ENCODE measurements at places on chromosomes 3 and 15.
A peak's percentile ranks its signal among the peaks of the same experiment; 100 is the strongest.

DNA sequence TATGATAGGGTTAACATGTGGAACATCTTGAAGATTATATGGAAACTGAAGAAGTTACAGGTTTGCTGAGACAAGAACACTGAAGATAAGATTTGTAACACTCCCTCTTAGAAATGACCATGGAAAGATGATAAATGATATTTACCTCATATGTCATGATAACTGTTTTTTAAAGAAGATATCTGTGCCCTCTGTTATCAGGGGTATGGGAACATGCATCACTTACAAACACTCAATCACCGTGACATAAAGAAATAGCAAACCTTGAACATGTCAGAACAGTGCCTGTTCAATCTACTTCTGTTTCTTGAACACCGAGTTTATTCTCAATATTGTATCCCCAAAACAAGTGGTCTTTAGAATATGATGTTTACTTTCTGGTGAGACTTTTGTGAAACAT lies 149.4 kb downstream of the ROBO2 start:
- no peak for DNase-seq

GRCh38 chr3:128446821-128447220 lies 19.9 kb downstream of the DNAJB8 start:
- no peak for DNase-seq

DNA sequence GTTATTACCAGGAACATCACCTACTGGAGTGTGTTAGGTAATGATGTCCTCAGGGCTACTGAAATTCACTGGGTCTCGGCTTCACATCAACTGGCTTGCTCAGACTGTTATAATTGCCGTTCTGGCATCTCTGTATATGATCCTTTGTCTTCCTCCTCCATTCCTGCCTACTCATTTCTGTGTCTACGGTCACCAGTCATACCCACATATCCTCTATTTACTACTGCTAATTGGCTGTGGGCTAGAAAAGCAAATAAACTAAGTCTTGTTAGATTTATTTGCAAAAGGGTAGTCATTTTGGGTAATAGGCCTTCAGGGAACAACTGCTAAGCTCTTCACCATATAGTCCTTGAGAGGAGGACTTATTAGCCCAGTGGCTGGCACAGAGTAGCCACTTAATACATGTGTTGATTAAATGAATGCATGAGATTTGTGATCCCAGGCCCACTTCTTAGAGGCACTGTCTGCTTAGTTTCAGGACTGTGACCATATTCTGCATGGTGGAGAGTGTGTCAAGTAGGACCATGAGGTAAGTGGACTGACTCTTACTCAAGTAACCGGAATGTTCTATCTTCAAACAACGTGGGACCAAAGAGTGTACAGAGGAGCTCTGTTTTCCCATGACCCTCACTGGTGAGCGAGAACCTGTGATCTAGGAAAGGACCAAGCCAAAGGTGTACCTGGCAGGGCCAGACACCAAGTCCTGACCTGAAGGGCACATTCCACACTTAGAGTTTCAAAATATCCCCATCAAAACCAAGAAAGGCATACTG lies 13.2 kb downstream of the ZDHHC3 start:
- peak; percentile 55 for DNase-seq

- DNase-seq = no peak
Measured at GRCh38 chr3:15121936-15122335, 23.0 kb upstream of the RBSN start.

DNA sequence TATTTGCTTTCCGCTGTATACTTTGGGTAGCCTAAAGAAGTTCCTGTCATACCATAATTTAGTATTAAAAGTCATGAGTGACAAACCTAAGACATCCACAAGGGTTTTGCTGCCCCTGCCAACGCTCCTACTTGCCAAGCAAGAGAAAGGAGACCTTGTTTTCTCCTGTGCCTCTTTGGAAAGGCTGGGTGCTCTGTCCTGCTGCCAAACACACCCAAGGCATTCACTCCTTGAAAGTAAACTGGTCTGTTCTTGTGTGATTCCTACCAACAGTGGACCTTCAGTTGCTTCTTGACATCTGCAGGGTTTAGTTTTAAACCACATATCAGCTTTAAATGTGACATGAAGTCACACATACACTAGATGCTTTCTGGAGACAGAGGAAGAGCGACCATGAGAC lies 295.4 kb downstream of the SLC9A9 start:
- DNase-seq = no peak

GRCh38 chr3:100902572-100902971 lies 90.6 kb downstream of the ABI3BP start:
- peak; percentile 23 for DNase-seq

DNA sequence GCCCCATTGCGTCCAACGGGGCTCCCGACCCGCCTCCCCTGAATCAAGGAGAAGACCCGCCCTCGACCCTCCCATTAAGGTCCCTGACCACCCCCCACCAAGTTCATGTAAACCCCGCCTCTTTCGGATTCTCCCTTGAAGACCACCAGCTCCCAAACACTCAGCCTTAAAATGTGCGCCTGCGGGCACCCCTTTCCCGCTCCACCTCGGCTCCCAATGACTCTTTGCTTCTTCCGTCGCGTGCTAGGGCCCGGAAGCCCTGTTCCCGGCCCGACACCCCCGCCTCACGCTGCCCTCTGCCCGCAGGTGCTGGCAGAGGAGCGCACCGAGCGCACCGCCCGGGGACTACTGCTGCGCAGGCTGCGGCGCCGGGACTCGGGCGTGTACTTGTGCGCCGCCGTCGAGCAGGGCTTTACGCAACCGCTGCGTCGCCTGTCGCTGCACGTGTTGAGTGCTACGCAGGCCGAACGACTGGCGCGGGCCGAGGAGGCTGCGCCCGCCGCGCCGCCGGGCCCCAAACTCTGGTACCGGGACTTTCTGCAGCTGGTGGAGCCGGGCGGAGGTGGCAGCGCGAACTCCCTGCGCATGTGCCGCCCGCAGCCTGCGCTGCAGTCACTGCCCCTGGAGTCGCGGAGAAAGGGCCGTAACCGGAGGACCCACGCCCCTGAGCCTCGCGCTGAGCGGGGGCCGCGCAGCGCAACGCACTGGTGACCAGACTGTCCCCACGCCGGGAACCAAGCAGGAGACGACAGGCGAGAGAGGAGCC lies 2.7 kb upstream of the LSMEM2 start:
- no peak for DNase-seq

GRCh38 chr3:151660885-151661284 lies 72.8 kb upstream of the AADACL2 start:
- no peak for DNase-seq

GRCh38 chr3:18593231-18593630 lies 168.1 kb upstream of the SATB1 start:
- DNase-seq = no peak

DNA sequence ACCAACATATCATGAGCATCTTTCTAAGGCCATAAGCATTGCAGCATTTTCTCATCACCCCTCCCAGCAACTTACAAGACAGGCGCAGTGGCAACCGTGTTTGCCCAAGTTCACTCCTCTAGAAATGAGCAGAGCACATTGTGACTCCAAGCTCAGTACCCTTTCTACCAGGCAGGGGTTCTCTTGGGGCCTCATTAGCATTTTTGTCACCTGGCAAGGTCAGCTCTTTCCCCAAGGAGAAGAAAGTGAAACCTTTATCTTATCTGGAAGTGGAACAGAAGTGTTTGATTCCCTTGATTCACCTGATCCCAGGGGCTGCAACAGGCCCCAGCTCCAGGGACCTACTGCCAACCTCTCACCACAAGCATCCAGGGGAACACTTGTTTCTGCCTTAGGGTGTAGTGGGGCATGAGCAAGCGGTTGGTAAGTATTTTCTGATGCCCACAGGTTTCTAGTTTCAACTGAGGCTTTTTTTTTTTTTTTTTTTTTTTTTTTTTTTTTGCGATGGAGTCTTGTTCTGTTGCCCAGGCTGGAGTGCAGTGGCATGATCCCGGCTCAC lies 44.0 kb upstream of the HERC1 start:
- no peak for DNase-seq

- peak; percentile 2 for DNase-seq
Measured at GRCh38 chr15:49331442-49331841, 91.6 kb upstream of the FGF7 start.

GRCh38 chr3:45185461-45185860 lies 39.3 kb upstream of the CDCP1 start:
- DNase-seq = no peak

GRCh38 chr3:123635717-123636116 lies 50.9 kb upstream of the HACD2 start:
- no peak for DNase-seq

- no peak for DNase-seq
Measured at GRCh38 chr15:67082007-67082536, 16.7 kb downstream of the SMAD3 start.

DNA sequence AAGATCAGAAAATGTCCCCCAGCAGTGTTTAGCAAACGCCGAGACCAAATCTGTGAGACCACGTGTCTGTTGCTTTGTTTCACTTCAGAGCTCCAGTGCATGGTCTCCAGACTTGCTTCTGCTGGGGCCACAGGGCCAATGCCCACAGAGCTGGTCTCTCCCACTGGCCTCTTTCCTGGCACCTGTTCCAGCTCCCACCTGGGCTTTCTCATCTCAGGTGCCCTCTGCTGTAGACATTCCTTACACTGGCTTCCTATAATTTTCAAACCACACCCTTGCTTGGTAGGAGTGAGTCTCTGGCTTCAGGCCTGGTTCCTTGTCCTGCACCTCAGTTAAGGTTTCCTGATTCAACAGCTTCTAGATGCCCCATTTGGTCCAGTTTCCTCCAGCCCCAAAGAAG lies 243.1 kb downstream of the ADAMTS17 start:
- DNase-seq = no peak

- DNase-seq = no peak
Measured at GRCh38 chr3:55963601-55964000, 476.5 kb upstream of the WNT5A start.

DNA sequence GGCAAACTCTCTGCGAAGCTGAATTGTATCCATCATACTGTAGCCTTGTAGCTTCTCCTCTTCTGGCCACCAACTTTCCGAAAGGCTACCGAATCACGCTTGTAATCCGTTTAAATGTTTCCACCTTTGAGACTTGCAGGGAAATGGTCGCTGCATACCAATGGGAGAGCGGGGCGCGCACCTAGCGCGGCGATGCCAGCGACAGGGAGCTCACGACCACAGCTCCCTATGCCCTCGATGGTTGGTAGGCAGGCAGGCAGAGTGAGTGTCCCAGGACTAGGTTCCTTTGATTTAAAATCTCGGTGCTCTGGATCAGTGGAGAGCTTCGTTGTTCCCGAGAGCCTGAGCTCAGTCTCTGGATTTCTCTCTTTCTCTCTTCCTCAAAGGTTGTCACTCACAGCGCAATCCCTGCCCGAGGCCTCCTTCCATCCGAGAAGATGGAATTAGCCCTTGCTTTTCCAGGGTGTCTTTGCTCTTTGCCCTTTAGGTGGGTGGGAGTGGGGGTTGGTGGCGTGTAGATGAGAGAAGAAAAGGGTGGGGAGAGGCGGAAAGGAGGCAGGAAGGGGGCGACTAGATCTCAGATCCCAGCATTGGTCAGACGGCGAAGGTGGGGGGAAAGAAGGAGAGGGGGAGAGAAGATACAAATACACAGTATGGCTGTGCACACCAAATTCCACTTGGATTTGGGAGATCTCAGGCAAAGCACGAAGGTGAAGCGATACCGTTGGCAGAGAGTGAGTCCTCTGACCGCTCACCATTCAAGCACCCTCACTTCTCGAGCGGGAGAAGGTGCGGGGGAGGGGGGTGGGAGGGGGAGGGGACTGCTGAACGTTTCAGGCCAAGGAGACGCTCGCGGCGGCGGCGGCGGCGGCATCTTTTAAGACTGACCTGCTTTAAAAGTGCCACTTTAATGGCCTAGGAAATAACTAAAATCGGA lies at the start of gene SLITRK3:
Gene SLITRK3 (minus strand): TSS at position 745 of the 937 bp plus-strand sequence. CDS start 5,554 bp downstream, outside the sequence.
- no peak for DNase-seq

DNA sequence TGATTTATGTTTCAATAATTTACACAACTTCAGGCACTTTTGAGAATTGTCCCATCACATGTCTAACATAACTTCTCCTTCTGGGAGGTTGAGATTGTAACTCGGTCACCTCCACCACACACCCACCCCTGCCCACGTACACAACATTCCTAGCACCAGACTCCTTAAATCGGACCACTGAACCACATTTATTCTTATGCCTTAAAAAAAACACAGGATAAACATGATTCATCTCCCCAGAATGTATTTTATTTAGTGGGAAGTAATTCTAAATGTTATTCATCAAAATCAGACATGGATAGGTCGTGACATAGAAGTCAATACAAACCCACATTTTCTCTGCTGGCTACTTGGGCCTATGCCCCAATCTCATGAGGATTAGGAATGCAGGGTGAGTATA lies 3.0 kb downstream of the SNTN start:
- DNase-seq = no peak

DNA sequence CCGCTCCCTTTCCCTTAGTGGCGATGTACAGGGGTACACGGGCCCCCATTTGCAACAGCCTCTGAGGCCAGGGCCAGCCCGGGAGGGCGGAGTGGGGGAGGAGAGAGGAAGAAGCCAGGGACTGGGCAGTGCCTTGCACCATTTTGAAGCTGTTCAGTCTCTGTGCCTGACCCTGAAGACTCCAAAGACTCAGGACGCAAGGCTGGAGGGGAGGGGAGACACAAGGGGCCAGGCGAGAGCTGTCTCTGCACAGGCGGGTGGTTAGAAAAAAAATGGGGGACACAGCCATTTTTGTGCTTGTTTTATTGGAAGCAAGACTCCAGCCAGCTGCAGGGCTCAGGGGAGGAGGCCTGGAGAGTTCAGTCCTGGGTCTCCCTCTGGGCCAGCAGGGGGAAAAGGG lies 1.6 kb downstream of the RPP25 start:
- DNase-seq = no peak

DNA sequence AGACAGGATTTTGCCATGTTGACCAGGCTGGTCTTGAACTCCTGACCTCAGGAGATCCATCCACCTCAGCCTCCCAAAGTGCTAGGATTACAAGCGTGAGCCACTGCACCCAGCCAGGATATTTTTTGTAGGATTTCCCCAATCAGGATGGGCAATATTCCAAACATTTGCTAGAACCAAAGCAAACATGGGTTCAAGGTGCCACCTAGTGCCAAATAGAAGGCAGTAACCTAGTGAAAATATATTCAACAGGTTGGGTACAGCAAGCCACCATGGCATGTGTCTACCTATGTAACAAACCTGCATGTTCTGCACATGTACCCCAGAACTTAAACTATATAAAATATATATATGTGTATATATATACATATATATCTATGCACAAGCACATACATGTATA lies 185.9 kb upstream of the CADM2 start:
- DNase-seq = no peak

- DNase-seq = no peak
Measured at GRCh38 chr3:130293247-130293646, 52.2 kb upstream of the COL6A5 start.

DNA sequence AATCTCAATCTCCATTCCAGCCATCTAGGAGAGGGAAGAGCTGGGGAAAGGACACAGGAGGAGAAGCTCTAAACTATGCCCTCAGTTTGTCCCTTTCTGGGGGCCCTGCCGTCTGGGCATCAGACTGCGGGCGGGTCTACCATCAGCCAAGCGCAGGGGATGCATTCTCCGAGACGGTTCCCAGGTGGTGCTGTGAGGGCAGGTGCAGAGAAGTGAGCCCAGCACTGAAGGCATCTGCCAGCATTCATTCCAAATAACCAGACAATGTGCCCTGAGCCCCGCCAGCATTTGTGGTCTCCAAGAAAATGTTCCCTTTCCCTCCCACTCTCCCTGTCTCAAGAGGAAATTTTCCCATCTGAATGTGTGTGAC lies 265.7 kb downstream of the XXYLT1 start:
- no peak for DNase-seq
